Right kidney (tissue), 9 donors: ENCODE measurements at places on chromosomes 4 and X.

DNA sequence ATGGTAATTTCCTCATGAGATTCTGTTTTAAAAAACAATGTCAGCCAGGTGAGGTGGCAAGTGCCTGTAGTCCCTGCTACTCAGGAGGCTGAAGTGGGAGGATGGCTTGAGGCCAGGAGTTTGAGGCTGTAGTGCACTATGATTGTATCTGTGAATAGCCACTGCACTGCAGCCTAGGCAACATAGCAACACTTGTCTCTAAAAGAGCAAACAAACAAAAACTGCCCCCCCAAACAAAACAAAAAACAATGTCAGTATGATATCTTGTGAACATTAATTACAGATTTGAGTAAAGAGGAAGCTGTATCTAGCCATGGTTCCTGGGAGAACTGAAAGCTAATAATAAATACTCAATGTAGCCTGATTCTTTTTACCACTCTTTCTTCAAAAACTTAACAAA lies 6.8 kb upstream of the MSL3 start:
- DNase-seq = no peak

DNA sequence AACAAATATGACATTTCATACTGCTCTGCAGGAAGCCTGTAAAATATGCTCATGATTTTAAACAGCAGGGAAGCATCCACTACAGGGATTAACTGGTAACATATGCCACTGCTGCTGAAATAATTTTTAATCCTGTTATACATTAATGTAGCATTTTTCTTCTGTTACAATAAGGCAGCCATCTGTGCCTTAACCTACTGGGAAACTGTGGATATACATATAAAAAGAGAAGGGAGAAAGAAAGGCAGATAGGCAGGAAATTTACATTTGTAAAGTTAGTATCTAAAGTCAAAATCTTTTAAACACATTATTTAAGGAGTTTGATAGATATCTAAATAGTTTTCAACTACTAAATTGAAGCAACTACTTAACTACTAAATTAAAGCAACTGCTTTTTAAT lies 514.6 kb upstream of the KLHL4 start:
- no peak for DNase-seq

DNA sequence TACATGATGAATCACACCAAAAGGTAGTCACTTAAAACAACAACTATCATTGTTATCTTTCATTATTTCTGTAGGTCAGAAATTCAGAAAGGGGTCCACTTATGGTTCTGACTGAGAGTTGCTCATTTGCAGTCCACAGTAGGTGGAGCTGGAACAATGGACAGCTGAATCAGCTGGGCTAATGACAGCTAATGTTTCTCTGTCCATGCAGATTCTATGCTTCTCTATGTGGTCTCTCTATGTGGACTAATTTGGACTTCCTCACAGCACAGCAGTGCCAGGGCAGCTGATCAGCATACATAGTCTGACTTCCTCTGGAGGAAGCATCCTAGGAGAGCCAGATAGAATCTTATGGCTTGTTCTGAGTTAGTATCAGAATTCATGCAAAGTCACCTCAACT lies 131.7 kb upstream of the INTU start:
- no peak for DNase-seq

GRCh38 chrX:9324676-9325075 lies 140.2 kb upstream of the TBL1X start:
- DNase-seq = no peak

- DNase-seq = no peak
Measured at GRCh38 chrX:148416142-148416541, 84.3 kb upstream of the AFF2 start.

- DNase-seq = no peak
Measured at GRCh38 chrX:115576676-115577075, 15.7 kb downstream of the PLS3 start.

- no peak for DNase-seq
Measured at GRCh38 chrX:136627409-136627808, 20.5 kb upstream of the CD40LG start.

DNA sequence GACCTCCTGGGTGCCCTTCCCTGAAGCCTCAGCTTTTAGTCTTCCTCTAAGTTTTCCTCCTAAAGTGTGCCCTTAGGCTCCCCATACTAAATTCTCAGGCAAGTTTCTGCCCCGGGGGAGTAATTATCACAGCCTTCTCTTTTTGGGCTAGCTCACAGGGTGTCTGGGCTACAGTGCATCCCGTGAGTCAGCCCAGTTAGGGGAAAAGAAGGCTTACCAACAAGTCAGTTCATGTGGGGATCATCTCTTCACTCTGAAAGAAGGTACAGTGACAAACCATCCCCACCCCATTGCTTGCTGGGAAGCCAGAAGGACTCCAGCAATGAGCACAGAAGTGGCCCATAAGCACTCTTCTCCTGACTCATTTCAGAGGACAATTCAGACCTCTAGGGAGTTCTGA lies 134.7 kb upstream of the FAM9C start:
- DNase-seq = no peak

DNA sequence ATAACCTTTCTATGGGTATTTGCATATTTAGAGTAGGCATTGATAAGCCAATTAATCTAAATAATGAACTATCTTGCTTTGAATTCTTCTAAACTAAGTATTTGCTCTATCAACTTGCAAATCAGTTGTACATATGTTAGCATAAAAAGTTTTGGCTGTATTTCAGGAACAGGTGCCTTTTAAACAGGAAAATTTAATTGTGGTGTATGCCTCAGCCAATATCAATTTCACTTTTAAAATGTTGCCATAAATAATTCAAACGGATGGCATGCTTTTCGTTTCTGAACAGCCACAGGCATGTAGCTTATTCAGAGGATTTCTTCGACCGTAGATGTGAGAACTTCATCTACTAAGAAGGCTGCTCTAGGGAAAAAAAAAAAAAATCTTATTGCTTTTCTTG lies 99.9 kb downstream of the DCLK2 start:
- no peak for DNase-seq

GRCh38 chr4:13966231-13967195 lies 339.0 kb upstream of the BOD1L1 start:
- no peak for DNase-seq

- DNase-seq = no peak
Measured at GRCh38 chr4:4890574-4891255, 31.2 kb downstream of the MSX1 start.

GRCh38 chrX:77925764-77926163 lies 15.3 kb downstream of the ATP7A start:
- DNase-seq = no peak

DNA sequence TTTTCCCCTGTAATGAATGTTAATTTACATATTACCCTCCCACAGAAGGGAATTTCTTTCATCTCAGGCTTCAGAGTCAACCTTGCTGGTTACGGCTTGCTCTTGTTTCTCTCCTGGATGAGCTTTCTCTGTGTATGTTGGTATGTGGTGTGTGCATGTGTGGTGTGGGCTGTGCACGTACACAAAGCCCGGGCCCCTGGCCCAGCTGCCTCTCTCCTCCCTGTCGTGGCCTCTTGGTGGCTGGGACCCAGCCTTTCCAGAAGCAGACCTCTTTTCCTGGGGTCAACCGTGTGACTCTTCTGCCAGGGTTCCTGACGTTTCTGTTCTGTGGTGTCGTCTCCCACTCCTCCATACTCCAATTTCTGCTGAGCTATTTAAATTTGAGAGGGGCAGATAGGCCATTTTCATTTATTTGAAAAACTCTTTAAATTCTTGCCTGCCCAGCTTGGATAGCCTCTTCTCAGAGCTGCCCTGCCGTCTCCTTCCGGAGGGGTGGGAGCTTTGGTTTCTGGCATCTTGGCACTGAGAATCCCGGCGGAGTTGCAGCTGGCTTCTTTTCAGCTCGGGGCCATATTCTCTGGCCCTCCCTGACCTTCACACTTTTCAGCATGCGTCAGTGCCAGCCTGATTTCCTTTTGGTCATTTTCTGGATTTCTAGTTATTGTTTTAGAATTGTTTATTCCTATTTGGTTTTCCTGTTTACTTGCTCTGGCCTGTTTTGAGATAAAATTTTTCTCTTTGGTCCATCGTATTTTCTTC lies 25.1 kb downstream of the FHDC1 start:
- peak; percentile 13 for DNase-seq

DNA sequence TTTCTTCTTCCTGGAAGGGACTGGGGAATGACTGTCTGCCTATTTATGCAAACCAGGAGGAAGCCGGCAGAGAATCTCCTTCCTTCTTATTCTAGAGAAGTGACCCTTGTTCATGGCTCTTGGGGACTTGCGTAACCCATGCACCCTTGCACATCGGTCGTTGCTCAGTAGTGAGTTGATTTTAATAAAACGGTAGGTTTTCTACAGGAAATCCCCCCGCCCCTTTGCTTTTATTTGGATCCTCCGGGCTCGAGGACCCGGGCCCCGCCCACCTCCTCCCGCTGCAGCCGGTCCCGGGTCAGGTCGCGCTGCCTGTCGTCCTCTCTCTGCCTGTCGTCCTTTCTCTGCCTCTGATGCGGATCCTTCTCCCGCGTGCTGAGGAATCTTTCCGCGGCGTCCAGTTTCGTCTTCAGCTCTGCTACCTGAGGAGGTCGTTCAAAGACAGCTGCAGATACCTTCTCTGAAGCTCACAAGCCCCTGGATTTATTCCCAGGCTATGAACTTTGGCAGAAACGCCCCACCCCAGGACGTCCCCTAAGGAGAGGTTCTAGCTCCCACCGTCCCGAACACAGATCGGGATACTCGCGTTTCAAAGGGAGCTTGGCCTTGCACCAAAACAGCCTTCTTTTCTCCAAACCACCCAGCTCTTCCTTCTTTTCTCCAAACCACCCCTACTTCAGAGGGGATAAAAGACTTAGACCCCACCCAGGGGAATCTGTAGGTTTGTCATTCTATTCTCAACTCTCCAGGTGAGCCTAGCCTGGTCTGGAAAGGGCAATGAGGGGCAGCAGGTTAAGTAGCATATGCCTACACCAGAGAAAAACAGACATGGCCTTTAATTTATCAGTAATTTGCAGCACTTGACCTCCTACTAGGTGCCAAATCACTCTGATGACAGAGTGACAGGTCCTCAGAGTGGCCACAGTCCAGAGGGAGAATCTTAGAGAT lies 7.0 kb downstream of the TNIP3 start:
- peak; percentile 52 for DNase-seq

DNA sequence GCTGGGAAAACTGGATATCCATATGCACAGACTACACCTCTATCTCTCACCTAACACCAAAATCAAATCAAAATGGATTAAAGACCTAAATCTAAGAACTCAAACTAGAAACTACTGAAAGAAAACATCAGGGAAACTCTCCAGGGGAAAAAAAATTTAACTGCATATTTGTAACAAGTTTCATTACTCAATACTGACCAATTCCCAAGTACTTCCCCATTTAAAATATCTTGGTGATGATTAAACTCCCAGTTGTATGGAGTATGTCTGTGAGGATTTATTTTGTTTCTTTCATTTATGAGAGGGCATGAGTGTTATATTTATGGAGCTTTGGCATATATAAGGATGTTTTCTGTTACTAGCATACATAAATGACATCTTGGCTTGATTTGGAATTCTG lies 112.3 kb upstream of the IL15 start:
- DNase-seq = no peak

DNA sequence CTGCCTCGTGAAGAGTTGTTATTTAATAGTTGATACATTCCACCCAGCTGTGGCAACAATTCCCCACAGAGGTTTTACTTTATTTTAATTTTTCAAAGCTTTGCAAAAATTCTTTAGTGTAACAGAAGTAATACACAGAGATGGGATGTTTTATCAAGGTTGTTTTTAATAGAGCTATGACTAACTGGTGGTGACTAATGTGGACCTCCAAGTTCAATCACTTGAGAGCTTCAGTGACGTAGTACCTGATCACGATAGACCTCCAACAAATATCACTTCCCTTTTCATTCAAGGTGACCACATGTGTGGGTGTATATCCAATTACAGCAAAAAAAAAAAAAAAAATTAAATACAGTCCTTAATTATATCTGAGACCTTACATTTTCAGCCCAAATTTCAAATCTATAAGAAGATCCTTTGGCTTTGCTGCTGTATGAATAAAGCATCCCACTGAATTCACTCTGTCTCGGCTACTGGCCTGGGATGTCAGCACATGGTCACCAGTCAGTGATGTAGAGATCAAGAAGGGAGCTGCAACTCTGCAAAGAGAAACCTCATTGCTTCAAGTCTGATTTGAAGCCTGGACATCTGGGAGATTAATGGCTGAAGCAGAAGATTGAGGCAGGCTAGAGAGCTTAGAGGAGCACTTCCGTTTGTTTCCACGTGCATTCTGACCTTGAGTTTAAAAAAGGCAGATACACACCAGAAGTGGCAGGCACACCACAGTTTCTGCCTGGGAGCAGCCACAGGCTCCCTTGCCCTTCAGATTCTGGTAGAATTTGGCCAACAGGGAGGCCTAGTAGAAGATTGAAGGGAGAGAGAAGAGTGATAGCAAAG lies 345.9 kb upstream of the NOCT start:
- no peak for DNase-seq

DNA sequence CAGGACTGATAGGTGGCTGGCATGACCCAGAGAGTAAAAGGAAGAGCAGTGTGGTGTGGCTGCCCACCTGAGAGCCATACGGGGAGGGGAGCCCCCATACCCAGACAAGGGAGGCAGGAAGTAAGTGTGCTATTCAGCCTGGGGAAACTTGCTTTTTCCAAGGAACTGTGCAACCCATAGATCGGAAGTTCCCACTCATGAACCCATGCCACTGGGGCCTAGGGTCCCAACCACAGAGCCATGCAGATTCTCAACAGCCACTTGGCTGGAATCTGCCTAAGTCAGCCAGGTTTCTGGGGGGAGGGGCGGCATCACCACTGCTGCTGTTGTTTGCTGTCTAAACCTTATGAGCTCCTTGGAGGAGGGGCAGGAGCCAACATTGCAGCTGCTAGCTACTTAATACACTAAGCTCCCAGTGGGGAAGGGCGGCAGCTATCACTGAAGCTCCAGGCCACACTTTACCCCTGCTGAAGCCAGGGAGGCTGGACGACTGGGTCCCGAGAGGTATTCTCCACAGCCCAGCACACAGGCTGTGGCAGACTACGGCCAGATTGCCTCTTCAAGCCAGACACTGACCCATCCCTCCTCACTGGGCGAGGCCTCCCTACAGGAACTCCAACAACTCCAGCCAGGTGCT lies 410.4 kb downstream of the INPP4B start:
- no peak for DNase-seq

- DNase-seq = no peak
Measured at GRCh38 chr4:20901851-20902250, 201.6 kb downstream of the PACRGL start.

DNA sequence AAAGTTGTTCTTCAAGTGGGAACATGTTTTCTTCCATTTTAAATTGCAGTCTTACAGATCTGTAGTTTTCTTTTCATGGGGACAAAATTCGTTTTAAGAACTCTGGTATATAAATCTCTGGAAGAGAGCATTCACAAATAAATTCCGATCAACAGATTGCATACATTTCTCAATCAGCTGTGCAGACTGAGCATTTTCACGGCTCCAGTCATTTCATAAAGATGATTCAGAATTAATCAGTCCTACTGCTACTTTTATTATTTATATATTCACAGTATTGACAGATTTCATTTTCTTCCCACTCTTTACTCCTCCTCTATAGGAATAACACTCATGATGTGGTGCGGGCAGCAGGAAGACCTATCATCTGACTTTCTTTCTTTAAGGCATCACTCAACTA lies 534.9 kb upstream of the FTHL17 start:
- DNase-seq = no peak

DNA sequence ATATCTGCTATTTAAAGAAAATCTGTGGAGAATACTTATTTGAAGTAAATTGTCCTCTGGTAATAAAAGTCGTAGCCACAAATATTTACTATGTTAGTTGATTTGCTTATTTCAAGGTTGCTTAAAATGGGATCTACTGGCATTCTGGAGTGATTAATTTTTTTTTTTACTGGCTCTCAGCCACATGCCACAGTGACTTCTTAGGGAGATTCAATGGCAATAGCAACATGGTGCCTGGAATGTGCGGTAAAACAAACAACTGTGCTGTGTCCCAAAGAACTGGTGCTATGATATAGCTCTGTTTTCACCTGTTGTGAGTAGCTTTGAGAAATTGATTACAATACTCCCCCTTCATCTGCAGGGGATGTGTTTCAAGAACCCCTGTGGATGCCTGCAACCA lies 324.3 kb downstream of the GPAT3 start:
- DNase-seq = no peak
